ENCODE measurements at places on chromosomes 5 and 9.
A peak's percentile ranks its signal among the peaks of the same experiment; 100 is the strongest.

GRCh38 chr9:114397848-114398605, 10.2 kb upstream of the AKNA start:
- peak; percentile 97 for DNase-seq

DNA sequence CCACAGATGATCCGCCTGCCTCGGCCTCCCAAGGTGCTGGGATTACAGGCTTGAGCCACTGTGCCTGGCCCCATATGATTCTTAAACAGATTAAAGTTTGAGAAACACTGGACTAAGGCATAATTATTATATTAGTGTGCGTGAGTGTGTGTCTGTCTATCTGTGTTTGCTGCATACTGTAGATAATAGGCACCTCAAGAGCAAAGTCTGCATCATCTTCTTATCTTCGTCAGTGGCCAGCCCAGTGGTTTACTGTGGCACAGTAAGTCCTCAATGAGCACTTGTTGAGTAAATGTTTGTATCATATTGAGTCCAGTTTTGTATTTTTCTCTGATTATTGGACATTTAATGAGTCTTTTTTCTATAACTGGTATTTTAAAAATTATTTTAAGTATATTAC, 81.7 kb downstream of the ITGA1 start:
- no peak for DNase-seq

- no peak for DNase-seq
Measured at GRCh38 chr9:105069696-105070095, 141.7 kb upstream of the ABCA1 start.

DNA sequence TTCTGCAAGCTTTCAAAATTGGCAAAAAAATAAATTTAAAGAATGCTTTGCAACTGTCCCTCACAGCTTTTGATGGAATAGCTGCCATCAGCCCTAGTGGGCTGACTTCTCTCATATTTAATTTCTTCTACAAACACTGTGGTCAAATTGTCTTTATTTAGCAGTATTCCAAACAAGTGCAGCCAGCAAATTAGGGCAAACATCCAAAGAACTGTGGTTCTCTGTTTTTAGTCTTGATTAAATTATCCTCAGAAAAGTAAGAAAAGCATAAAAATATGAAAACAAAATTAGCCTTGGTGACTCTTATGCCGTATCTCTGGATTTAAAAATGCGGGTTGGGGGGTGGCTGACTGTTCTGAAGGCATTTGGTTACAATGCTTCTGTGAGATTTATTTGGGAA, 95.8 kb upstream of the RETREG1 start:
- no peak for DNase-seq

- no peak for DNase-seq
Measured at GRCh38 chr5:114473541-114473940, 111.7 kb downstream of the KCNN2 start.

DNA sequence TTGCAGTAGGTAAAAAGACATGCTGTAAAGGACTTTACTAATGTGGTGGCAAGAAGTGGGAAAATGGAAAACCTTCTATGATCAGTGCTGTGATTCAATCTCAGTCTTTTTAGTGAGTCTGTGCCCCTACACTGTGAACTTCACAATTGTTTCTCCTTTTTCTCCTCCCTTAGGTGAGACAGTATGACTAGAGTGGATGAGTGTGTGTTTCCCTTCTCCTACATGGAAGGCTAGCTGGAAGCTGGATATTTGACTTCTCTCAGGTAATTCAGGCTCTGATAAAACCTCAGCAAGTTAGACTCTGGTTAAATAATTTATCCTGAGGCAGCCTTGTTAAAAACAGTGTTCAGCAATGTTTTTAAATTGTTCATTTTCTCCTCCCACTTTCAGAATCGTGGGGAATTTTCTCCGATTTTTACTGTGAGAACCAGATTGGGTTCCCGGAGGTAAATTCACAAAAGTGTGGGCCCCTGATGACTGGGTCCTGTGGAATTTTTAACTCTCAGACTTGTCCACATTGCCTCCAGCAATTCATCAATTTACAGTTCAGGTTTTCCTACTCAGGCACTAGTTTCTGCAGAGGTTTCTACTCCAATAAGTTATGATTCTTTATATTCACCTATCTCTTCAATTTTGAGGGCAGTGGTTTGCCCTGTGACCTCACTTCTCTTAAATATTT, 149.1 kb upstream of the PIK3R1 start:
- DNase-seq, result no peak

- DNase-seq, result no peak
Measured at GRCh38 chr9:127682351-127683136, 24.2 kb upstream of the CFAP157 start.

DNA sequence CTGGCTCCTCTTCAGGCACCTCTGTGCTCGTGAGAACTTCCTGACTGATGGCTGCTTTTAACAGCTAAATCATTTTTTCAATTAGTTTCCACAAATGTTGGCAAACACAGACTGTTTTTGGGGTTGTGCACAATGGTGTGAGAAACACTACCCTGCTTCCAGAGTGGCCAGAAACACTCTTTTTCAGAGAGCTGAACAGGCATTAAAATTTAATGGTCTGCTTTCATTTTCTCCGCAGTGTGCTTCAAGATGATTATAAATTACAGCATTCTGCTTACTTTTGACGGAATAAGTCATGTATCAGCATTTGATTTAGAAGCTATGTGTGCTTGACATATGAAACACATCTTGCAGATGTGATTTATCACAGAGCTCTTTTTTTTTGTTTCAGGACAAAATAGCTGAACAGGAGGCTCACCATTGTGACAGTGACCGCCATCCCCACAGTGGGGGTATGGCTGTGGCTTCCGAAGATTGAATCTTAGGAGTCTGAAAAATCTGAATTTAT, 454.5 kb upstream of the ZNF608 start:
- no peak for DNase-seq

All from activated CD4-positive, CD25-positive, alpha-beta regulatory T cell treated with anti-CD3 and anti-CD28 coated beads, Interleukin-2, amount 50 U/mL, for 72 hours (primary cell).